Activated CD4-positive, alpha-beta T cell treated with anti-CD3 and anti-CD28 coated beads, Interleukin-2, amount 10 ng/mL, durations not matched to agents 7 days and 5 days (primary cell): ENCODE measurements at places on chromosomes 3 and 15.

GRCh38 chr3:54951405-54951804 is 23.5 kb upstream of the LRTM1 start:
- H3K4me3 ChIP-seq = no peak overlapping the region
- DNase-seq = no peak
- no peak overlapping the region for H3K27ac ChIP-seq
- H3K4me1 ChIP-seq = no peaks in the 10 kb centered on the region
- no peaks in the 10 kb centered on the region for H3K36me3 ChIP-seq
- no peaks in the 10 kb centered on the region for H3K27me3 ChIP-seq

DNA sequence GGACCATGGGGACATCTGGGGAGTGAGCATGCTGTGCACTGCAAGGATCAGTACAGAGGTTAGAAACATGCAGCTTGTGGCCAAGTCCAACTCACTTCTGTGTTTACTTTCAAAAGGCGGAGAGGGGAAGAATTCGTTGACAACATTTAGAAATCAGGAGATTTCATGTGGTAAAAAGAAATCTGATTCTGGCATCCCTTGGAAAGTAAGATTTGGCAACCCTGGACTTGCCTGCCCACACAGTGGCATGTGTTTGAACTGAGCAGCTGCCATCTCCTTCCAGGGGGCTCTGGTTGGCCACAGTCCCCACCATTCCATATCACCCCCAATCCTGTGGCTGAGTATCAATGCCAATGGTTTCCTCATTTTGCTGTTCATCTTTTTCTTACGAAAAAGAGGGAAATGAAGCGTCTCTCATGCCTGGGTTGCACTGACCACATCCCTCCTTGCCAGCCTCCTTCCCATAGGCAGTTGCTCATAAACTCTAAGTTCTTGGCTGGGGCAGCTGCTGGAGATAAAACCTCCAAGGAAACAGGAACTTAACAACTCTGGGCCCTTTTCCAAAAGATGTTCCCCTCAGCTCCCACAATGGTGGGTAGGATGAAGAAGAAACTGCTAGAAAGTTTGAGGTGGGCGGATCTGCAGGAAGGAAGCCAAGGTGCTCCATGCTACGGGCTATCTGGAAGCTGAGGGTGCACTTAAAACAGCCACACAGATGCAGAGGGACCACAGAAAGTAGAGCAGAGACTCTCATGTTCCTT is 29.2 kb downstream of the SLC6A11 start:
- no peaks in the 10 kb centered on the region for H3K36me3 ChIP-seq
- no peak overlapping the region for H3K4me3 ChIP-seq
- H3K27ac ChIP-seq = no peak overlapping the region
- no peak for DNase-seq

GRCh38 chr15:85839643-85840042 is 44.9 kb upstream of the KLHL25 start:
- no peak overlapping the region for H3K27ac ChIP-seq
- DNase-seq = no peak
- peaks cover 2% of the 10 kb centered on the region for H3K4me1 ChIP-seq
- H3K4me3 ChIP-seq = no peak overlapping the region
- no peaks in the 10 kb centered on the region for H3K36me3 ChIP-seq
- peaks cover 5% of the 10 kb centered on the region for H3K27me3 ChIP-seq

- H3K27me3 ChIP-seq = peaks cover 50% of the 10 kb centered on the region
- no peaks in the 10 kb centered on the region for H3K36me3 ChIP-seq
- no peak for DNase-seq
- H3K27ac ChIP-seq = no peak overlapping the region
- peaks cover 2% of the 10 kb centered on the region for H3K4me1 ChIP-seq
Observed at GRCh38 chr15:34759992-34760391, 5.2 kb upstream of the GJD2 start.

DNA sequence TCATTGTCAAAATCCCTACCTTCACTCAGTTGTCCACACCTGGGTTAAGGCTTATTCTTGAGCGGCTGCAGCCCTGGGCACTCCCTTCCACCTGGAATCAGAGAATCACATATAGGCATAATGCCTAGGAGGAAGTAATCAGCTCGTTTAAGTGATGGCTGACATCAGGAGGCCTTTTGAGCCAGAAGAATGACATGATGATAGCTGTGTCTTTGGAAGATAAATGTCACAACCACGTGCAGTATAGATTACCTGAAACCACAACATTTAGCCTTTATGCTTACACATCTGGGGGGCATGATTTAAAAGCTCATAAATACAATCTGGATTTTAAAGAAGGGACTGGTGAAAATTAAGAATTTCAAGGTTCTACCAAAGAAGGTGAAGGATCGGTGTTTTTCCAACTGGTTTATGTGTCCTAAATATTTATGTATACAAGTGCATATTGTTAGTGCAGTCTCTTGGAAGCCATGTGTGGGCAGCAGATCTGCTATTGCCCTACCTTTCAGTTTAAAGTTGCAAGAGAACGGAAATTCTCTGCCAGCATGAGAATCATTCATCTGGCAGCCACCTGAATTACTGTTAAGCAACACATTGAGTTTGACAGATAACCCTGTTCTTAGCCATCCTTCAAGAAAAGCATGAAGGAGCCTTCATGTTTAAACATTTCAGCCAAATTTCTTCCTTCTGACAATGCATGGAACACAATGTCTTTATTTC is 163.4 kb upstream of the NR2E3 start:
- no peaks in the 10 kb centered on the region for H3K36me3 ChIP-seq
- H3K4me3 ChIP-seq = no peak overlapping the region
- no peaks in the 10 kb centered on the region for H3K4me1 ChIP-seq
- DNase-seq = no peak

- H3K36me3 ChIP-seq = peaks cover 24% of the 10 kb centered on the region
- peaks cover 43% of the 10 kb centered on the region for H3K4me1 ChIP-seq
- H3K4me3 ChIP-seq = peak overlapping the region; percentile 93
- peak; percentile 20 for DNase-seq
Observed at GRCh38 chr3:32106929-32107362, 526 bp downstream of the GPD1L start.

GRCh38 chr15:70152070-70152480 is 54.4 kb upstream of the TLE3 start:
- no peak for DNase-seq
- no peak overlapping the region for H3K27ac ChIP-seq
- no peaks in the 10 kb centered on the region for H3K4me1 ChIP-seq
- peaks cover 26% of the 10 kb centered on the region for H3K27me3 ChIP-seq

- H3K27ac ChIP-seq = no peak overlapping the region
- no peaks in the 10 kb centered on the region for H3K36me3 ChIP-seq
- no peaks in the 10 kb centered on the region for H3K4me1 ChIP-seq
- H3K27me3 ChIP-seq = no peaks in the 10 kb centered on the region
- DNase-seq = no peak
Observed at GRCh38 chr3:54837964-54838363, 89.9 kb downstream of the LRTM1 start.

GRCh38 chr15:88866295-88866881 is 29.0 kb downstream of the HAPLN3 start:
- DNase-seq = no peak
- no peak overlapping the region for H3K4me3 ChIP-seq
- no peaks in the 10 kb centered on the region for H3K4me1 ChIP-seq
- H3K27me3 ChIP-seq = no peaks in the 10 kb centered on the region

- no peak for DNase-seq
- no peaks in the 10 kb centered on the region for H3K27me3 ChIP-seq
- no peaks in the 10 kb centered on the region for H3K4me1 ChIP-seq
- H3K27ac ChIP-seq = no peak overlapping the region
- no peak overlapping the region for H3K4me3 ChIP-seq
Observed at GRCh38 chr3:114542359-114542758, 248.5 kb downstream of the TIGIT start.

GRCh38 chr3:13013151-13013561 is 60.1 kb downstream of the IQSEC1 start:
- peak overlapping the region; percentile 99 for H3K27ac ChIP-seq
- peak overlapping the region; percentile 78 for H3K4me3 ChIP-seq
- H3K4me1 ChIP-seq = peaks cover 78% of the 10 kb centered on the region
- DNase-seq = no peak
- H3K36me3 ChIP-seq = peaks cover 39% of the 10 kb centered on the region

DNA sequence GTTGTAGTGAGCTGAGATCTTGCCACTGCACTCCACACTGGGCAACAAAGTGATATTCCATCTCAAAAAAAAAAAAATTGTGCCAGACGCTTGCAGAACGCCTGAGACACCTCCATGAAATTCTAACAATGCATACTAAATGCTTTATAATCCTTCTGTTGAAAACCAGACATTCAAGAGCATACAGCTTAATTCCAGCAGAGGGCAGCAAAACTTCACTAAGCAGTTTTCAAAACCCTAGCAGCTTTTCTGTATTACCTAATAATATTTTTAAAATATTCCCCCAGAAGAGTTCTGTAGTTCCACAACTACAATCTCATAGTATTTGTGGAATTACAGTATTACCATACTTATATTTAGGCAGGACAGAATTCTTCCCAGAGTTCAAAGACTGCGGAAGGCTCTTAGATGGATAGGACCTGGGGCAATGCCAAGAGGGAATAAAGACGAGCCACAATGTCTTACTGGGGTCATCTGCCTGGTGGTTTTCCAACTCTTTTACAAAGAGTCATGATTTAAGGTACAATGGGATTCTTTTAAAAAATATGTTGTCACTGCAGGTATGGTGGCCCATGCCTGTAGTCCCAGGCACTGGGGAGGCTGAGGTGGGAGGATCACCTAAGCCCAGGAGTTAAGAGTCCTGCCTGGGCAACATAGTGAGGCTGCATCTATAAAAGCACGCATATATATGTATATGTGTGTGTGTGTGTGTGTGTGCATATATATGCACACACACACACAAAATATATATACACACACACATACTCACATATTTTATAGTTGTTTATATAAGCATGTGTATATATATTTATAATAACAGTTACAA is 19.6 kb upstream of the TASOR start:
- no peak overlapping the region for H3K4me3 ChIP-seq
- peak; percentile 73 for DNase-seq
- H3K36me3 ChIP-seq = no peaks in the 10 kb centered on the region
- peaks cover 24% of the 10 kb centered on the region for H3K4me1 ChIP-seq
- H3K27ac ChIP-seq = no peak overlapping the region

GRCh38 chr3:154469585-154469984 is 39.6 kb upstream of the GPR149 start:
- H3K27me3 ChIP-seq = no peaks in the 10 kb centered on the region
- H3K27ac ChIP-seq = no peak overlapping the region
- no peaks in the 10 kb centered on the region for H3K36me3 ChIP-seq
- H3K4me3 ChIP-seq = no peak overlapping the region
- no peak for DNase-seq

DNA sequence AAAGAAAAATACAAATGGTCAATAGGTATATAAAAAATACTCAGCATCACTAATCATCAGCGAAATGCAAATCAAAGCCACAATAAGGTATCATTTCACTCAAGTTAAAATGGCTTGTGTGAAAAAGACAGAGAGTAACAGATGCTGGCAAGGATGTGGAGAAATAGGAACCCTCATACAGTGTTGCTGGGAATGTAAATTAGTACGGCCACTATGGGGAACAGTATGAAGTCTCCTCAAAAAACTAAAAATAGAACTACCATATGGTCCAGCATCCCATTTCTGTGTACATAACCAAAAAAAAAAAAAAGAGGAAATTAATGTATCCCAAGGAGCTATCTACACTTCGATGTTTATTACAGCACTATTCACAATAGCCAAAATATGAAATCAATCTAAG is 98.1 kb upstream of the TGFBR2 start:
- H3K4me1 ChIP-seq = peaks cover 9% of the 10 kb centered on the region
- H3K27me3 ChIP-seq = no peaks in the 10 kb centered on the region
- H3K27ac ChIP-seq = no peak overlapping the region
- no peaks in the 10 kb centered on the region for H3K36me3 ChIP-seq

DNA sequence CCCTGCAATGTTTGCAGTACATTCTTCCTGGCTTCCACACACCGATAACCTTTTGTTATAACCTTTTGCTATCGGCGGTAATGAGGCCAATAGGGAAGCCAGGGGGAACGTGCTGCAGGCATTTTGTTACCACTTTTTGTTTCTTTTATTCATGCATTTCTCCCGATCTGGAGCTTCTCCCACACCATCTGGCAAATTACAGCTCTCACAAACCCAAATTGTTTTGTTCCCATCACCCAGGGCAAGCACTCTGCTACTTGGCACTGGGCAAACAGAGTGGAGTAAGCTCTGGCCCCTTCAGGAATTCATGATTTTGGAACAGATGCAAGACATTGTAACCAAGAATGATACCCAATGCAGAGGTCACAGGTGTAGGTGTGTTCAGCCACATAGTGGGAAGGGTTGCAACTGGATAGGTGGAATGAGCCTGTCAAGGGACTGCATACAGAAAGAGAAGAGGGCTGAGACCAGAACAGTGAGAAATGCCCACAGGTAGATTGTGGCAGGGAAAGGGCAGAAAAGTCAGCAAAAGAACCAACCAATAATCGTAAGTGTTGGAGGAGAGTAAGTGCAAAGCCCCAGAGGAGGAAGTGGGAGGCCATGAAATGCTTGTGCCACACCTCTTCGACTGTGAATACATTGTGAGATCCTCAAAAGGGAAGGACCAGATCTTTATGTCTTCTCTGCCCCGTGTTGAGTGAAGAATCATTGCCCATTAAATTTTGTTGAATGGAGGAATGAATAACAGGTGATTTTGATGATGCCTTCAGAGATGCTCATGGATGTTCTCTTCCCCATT is 45.8 kb downstream of the PARP15 start:
- H3K4me3 ChIP-seq = no peak overlapping the region
- H3K27me3 ChIP-seq = no peaks in the 10 kb centered on the region
- no peak for DNase-seq
- H3K4me1 ChIP-seq = peaks cover 3% of the 10 kb centered on the region
- peak overlapping the region; percentile 11 for H3K27ac ChIP-seq

GRCh38 chr3:34727700-34728099 is 911.6 kb upstream of the ARPP21 start:
- DNase-seq = no peak
- H3K4me1 ChIP-seq = peaks cover 3% of the 10 kb centered on the region
- H3K36me3 ChIP-seq = no peaks in the 10 kb centered on the region
- H3K27me3 ChIP-seq = no peaks in the 10 kb centered on the region

GRCh38 chr3:129248286-129248979 is 973 bp upstream of the COPG1 start:
- H3K36me3 ChIP-seq = peaks cover 27% of the 10 kb centered on the region
- H3K27me3 ChIP-seq = no peaks in the 10 kb centered on the region
- peaks cover 54% of the 10 kb centered on the region for H3K4me1 ChIP-seq
- peak overlapping the region; percentile 90 for H3K4me3 ChIP-seq
- no peak for DNase-seq
- peak overlapping the region; percentile 96 for H3K27ac ChIP-seq

GRCh38 chr15:85598219-85598618 is 196.5 kb downstream of the KLHL25 start:
- H3K27me3 ChIP-seq = no peaks in the 10 kb centered on the region
- peaks cover 56% of the 10 kb centered on the region for H3K4me1 ChIP-seq
- peaks cover 33% of the 10 kb centered on the region for H3K36me3 ChIP-seq
- no peak overlapping the region for H3K27ac ChIP-seq

GRCh38 chr3:37661615-37662306 is 199.9 kb upstream of the CTDSPL start:
- peaks cover 2% of the 10 kb centered on the region for H3K36me3 ChIP-seq
- peaks cover 2% of the 10 kb centered on the region for H3K4me1 ChIP-seq
- DNase-seq = no peak
- H3K4me3 ChIP-seq = no peak overlapping the region

- H3K4me3 ChIP-seq = peak overlapping the region; percentile 4
- peaks cover 50% of the 10 kb centered on the region for H3K4me1 ChIP-seq
- no peaks in the 10 kb centered on the region for H3K27me3 ChIP-seq
Observed at GRCh38 chr3:40464339-40465110, 7.4 kb downstream of the RPL14 start.
